ENCODE measurements at places on chromosomes 2 and 18. TPM values are rescaled to one million over a fixed set of nuclear protein-coding genes. Genes with fewer than 3 reads are reported as not detected.

DNA sequence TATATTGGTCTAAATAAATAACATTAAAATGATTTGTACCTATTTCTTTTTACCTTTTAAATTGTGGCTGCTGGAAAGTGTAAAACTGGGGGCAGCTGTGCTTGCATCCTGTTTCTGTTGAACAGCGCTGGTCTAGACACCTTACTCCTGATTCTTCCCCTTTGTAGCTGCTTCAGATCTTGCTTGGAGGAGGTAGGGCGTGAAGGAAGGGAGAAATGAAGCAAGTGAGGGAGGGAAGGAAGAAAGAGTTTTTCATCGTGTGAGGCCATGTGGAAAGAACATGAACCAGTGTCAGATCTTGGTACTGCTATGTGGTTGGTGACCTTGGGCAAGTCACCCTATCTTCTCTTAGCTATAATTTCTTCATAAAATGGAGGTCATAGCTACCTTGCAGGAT lies 89.0 kb upstream of the SEC11C start:
- no peak for DNase-seq

DNA sequence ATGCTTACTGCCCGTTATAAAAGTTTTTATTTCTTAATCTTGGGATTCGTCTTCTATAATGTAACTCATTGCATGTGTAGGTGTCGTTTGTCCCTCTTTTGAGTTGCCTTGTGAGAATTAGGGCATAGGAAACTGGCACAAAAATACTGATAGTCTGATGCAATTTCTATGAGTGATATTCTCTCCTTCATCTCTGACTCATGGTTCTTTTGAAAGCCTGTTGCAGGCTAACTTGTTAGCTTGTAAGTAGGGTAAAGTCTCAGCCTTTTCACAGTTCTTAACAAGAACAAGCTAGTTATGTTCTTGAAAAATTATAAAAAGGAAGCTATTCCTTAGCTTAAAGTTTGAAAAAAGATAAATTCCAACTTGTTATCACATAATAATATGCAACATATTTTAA lies 1085.4 kb upstream of the NRXN1 start:
- no peak for DNase-seq

- no peak for DNase-seq
These were observed 2.1 kb upstream of the B3GNT7 start for GRCh38 chr2:231393149-231394131.

DNA sequence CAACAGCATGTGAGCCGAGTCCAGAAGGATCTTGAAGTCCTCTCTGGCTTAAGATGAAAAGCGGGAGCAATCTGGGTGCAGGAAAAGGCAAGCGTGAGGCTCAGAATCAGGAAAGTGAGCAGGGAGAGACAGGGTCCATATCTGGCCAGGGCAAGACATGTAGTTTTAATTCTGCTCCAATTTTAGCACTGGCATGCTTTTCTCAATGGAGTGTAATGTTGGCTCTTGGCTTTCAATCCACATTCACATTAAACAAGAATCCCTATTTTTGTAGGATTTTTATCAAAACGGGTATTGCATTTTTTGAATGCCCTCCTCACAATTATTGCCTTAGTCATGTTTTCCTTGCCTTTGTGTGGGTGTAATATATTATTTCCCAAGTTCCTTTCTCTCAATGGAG lies 6.0 kb downstream of the SPATA3 start:
- DNase-seq, result no peak

DNA sequence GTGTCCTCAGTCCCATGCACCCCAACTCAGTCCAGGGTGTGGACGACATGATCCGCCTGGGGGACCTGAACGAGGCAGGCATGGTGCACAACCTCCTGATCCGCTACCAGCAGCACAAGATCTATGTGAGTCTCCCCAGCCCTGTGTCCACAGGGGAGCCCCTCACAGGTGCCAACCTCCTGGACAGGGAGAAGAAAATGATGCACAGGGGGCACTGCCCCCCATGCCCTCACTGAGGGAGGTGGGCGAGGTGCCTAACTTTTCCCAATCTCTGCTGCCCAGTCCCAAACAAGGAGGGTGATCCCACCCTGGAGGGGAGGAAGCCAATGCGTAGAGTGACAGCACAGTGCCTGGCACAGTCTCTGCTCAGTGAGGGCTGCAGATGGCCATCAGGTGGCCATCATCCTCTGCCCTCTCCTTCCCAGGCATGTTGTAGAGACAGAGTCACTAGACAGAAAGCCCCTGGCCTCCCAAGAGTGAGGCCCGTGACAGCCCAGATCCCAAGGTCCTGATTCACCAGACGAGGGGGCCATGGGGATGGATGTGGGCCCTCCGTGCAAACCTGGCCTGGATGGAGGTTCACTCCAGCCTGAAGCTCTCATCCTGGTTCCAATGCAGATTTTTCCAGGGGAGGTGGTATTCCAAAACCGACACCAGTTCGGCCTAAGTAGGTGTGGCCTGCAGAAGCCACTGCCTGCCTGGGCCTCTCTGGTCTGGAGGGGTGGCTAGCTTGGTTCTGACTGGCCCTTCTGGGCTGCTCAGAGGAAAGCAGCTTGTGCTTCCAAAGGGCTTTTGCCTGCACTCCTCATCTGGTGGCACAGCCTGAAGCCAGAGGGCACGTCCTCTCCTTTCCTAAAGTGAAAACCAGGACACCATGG lies 30.0 kb downstream of the MYO7B start:
- no peak for DNase-seq

GRCh38 chr2:55365303-55365702 lies 54.4 kb downstream of the CCDC88A start:
- DNase-seq, result no peak

DNA sequence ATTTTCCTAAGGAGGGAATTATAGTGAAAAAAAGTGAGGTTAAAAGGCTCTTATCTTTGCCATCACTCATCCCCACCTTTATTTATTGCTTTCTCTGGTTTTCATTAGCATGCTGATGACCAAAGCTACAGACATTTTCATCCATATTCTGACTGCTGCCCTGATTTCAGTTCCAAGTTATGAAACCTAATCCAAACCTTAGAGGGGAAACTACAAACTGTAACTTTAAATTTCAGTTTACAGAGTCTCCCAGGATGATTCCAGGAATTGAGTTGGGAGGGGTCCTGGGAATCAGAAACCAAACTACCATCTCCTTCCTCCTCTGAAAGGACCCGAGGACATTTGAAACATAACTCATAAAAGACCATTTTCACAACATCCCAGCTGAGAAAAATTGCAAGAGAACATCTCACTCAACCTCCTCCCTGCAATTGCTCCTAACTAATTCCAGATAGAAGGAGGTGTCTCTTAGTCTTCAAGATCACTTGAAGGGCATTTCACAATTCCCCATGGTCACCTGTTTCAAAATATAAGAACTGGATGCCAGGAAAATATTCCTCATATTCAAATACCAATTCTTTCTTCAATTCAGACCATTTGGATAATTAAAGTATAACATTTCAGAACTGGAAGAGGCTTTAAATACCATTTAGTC lies 520.6 kb downstream of the TNS1 start:
- no peak for DNase-seq

- DNase-seq, result no peak
These were observed 68.6 kb upstream of the LHCGR start for GRCh38 chr2:48824116-48824515.

MEIS1 gene
- 48.7 TPM for total RNA-seq

LONRF2 gene
- 123 TPM for total RNA-seq

DNA sequence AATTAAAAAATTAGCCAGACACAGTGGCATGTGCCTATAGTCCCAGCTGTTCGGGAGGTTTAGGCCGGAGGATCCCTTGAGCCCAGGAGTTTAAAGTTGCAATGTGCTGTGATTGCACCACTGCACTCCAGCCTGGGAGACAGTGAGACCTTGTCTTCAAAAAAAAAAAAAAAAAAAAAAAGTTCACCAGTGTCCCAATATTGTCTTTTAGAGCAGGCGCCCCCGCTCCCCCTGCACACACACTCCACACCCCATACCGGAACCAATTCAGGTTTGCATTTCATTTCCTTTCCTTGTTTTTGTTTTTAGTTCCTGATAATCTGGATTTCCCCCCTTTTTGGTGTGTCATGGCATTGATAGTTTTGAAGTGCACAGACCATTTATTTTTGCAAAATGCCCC lies 10.4 kb downstream of the TMEM87B start:
- DNase-seq, result no peak

DNA sequence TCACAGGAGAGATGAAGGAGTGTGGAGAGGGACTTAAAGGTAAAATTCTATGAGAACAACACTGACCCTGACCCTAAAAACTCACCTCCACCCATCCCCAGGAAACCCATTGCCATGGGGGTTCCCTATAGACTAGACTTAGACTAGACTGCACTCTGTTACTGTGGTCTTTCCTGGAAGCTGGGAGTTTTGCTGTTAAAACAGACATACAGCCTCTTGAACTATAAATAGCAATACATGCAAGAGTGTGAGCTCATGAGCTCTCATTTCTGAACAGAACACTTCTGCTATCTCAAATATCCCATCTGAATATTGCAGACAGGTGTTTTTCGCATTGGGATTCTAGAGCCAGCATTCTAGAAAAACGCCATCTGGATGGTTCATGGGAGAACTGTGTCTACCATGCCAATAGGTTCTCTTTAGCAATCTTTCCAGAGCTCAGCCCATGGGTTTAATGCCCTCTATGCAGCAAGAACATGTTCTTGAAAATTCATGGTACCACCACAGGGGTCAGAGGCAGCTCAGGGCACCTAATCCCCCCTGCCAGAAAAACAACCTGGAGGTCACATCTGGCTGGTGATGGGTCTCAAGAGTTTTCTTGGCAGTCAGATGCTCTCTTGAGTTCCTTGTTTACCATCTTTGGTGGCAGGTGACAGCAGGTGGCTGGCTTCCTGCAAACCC lies 51.9 kb downstream of the SLC14A2 start:
- no peak for DNase-seq

RAB27B gene
- total RNA-seq, result 34.3 TPM

SAG gene
- total RNA-seq, result not detected

TMEM247 gene
- not detected for total RNA-seq

- no peak for DNase-seq
These were observed 47.6 kb upstream of the TSPYL6 start for GRCh38 chr2:54303631-54304030.

GRCh38 chr2:144448389-144449027 lies 71.4 kb downstream of the ZEB2 start:
- no peak for DNase-seq

DNA sequence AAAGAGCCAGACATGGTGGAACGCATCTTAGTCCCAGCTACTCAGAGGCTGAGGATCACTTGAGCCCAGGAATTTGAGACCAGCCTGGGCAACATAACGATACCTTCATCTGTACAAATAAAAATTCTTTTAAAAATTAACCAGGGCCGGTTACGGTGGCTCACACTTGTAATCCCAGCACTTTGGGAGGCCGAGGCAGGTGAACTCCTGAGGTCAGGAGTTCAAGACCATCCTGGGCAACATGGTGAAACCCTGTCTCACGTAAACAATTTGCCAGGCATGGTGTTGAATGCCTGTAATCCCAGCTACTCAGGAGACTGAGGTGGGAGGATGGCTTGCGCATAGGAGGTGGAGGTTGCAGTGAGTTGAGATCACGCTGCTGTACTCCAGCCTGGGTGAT lies 25.8 kb upstream of the KCNG3 start:
- DNase-seq, result no peak

- DNase-seq, result no peak
These were observed 1.5 kb downstream of the SPOPL start for GRCh38 chr2:138503087-138503442.

DNA sequence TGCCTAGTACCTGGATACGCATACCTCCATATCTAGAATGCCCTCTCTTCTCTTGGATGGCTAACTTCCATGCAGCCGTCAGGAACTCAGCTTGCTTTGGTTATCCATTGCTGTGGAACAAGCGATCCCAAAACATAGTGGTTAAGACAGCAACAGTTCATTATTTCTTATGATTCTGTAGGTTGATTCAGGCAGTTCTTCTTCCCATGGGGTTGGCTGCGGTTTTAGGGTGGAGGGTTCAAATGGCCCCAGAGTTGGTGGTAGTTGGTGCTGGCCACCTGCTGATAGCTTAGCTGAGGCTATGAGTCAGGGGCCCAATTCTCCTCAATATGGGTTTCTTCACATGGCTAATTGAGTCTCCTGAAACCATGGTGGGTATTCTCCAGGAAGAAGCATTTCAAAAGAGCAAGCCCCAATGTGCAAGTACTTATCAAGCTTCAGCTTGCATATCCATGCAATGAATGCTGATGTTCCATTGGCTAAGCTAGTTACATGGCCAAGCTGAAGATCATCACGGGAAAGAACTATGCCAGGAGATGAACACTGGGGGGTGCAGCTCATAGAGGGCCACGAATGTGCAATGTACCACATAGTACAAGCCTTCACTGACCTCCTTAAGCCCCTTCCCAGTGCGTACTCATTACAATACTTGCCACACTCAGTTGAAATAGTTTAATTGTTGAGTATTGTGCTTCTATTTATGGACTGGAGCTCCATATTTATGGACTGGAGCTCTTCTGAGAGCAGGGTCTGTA lies 10.0 kb upstream of the RHOB start:
- DNase-seq, result no peak

DNA sequence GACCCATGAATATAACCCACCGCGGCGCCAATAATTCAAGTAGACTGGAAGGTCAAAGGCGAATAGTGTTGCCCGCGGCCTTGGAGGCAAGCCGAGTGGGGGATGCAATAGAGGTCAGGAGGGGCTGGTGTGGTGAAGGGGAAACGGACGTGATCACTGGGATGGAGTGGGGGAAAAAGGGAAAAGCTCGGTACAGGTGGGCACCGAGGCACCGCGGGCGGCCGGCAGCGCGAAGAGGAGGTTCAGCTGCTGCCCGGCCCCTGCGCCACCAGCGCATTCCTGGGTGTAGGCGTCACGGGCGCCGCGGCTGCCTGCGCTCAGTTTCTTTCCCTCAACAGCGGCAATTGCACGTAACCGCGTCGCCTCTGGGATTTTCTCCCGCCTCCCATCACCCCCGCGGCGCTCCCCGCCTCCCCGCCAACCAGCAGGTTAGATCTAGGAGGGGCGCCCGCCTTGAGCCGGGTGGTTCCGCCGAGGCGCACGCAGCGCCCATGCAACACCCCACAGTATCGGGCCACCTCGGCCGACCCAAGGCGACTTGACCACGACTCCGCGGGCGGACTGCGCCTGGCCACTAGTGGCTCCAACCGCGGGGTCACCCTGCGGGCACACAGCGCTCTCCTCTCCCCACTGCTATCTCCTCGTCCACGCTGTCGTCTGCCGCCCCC lies 1.5 kb downstream of the RND3 start:
- DNase-seq, result peak; percentile 62

M1AP gene
- total RNA-seq, result 4.3 TPM

- no peak for DNase-seq
These were observed 8.3 kb upstream of the ARHGEF4 start for GRCh38 chr2:130828461-130828860.

DNA sequence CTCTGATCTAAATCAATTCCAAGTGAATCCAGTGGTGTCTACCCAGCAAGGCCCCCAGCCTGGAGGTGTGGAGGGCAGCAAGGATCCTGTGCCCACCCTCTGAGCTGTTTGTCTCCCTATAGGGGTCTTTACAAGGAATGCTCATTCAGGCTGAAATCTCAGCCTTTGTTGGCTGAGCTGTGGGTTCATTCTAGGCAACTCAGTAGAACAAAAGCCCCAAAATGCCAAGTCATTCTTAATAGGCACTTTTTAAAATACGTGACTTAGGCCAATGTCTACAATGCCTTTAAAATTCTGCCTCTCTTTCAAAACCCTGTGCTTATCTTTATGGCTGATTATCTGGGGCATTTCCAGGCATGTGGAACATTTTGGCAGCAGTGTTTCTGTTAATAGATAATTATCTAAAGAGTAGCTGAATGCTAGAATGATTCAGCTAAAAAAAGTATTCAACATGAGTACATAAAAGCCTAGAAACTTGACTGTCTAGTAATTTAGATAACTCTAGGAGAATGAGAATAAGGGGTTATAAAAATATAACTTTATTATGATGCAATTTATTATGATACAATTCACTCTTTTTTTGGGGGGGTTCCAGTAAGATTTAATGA lies 7.4 kb downstream of the UGT1A6 start:
- DNase-seq, result no peak

All from dorsolateral prefrontal cortex (tissue), 122 donors.